ENCODE measurements at places on chromosomes 2 and 18.

- no peak for DNase-seq
Measured at GRCh38 chr2:231941673-231942072, 15.5 kb upstream of the NPPC start.

GRCh38 chr2:60634438-60634837 lies 81.0 kb upstream of the BCL11A start:
- DNase-seq = no peak

- DNase-seq = no peak
Measured at GRCh38 chr18:48785091-48785614, 165.6 kb downstream of the SMAD7 start.

DNA sequence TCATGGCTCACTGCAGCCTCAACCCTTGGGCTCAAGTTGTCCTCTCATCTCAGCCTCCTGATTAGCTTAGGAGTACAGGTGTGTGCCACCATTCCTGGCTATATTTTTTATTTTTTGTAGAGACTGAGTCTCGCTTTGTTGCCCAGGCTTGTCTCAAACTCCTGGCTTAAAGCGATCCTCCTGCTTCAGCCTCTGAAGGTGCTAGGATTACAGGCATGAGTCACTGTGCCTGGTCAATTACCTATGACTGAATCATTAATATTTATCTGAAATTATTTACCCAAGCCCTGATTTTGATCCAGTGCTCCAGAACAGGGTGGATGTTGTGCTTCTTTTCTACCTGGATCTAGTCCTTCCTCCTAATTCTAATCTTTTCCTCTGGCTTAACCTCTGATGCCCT lies 87.8 kb downstream of the MAP2 start:
- no peak for DNase-seq

DNA sequence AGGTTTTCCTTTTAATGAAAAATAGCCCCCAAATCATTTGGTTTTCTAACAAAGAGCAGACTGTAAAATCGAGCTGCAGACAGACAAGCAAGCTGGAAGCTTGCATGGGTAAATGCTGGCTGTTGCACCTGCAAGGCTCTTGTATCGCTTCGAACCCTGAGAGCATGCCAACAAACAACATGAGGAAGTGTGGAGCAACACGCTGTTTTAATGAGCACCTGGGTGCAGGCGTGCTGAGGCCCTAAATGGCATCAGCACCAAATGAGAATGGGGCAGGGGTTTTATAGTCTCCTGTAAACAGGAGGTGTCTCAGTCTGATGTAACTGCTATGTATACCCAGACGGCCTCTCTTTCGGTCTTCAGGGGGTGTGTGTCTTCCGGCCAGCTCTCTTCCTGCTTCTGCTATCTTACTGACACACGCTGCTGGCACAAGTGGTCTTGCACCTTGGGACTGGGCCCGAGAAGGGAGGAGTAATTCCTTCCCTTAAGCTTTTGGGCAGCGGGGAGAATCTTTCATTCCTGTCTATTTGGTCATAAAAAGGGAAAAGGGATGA lies 31.9 kb upstream of the CDH2 start:
- DNase-seq = no peak

GRCh38 chr18:70151614-70152013 lies 53.9 kb downstream of the RTTN start:
- DNase-seq = no peak

DNA sequence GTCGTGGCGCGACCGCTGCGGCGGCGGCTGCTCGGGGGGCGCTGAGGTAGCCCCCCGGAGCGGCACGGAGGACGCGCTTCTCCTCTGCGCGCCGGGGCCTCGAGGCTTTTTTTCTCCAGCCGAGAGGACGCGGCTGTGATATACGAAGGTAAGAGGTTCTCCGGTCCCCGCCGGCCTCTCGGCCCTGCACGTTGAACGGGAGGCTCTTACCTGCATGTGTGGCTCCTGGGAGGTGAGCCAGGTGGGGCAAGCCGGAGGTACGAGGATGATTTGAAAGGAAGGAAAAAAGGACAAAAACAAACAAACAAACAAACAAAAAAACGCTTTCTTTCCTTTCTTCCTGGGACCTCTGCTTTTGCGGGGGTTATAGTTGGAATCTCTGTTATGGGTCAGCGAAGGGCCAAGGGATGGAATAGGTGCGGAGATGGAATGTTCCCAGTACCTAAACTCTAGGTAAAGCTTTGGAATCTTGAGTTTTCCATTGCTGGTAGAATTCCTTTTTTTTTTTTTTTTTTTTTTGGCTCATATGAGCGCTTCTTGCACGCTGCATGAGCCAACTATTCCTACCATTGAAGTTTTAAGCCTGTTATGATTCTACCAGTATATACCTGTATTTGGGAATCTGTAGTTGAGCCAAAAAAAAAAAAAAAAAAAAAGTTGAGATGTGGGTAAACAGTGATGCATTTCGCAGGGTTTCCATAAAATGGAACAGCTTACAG lies 674 bp downstream of the PTPN4 start:
- DNase-seq = no peak

DNA sequence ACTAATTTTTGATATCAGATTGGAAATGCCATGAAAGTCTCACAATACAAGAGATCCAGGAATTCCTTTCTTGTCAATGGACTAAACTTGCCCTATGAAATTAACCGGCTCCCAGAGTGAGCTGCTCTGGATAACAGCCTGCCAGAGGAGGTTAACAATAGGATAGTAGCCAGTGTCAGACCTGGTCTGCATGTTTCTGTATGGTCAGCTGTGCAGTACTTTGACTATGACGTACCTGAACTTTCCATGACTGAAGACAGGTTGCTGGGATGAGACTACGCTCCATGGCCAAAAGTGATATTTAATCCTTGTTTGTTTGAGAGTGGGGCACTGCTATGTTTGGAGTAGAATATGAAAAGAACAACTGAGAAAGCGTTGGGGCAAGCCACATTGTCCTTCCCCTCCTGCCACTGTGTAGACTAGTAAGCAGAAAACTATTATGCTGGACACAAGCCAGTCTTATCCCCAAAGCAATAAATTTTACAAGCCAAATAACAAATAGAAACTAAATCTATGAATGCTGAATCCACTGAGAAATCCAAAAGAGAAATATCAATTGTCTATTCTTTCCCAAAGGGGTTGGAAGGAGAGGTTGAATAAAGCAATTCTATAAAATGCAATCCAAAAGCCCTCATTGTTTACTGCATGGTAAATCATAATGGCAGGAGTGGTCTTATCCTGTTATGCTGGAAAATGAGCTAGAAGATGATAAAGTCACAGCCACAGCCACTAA lies 115.5 kb upstream of the CYP26B1 start:
- DNase-seq = no peak

DNA sequence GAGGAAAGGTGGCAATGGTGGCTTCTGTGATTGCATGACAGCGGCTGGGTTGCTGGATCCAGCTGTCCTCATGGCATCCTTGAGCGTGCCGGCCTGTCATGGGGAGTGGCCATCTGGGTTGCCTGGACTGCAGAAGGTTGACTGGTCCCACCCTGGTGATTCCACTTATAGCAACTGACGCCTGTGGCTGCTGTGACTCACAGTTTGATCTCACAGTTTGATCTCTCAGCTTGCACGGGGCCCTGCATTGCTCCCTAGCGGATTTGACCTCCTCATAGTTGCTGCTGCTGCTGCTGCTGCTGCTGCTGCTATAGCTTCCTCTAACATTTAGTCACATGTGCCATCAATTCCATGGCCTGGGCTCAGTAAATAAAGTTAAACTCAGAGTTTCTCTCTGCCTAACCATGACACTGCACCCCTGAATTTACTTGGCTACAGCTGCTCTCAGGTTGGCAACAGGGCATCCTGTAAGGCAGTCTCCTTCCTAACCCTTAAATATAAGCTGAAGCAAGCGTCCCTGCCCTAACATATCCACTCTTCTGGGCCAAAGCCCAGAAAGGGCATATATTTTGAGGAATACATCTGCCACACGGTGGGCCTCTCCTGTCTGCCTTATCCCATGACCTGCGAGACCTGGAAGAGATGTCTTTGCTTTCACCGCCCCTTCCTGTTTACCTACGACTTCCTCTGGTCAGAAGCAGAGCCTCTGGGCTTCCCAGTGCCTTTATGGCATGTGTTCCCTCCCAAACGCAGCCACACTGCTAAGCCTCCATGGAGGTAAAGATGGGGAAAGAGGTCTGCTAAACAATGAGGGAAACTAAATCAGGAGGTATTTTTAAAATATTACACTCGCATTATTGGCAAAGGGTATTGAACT lies 37.8 kb upstream of the CCDC150 start:
- DNase-seq = peak; percentile 88

DNA sequence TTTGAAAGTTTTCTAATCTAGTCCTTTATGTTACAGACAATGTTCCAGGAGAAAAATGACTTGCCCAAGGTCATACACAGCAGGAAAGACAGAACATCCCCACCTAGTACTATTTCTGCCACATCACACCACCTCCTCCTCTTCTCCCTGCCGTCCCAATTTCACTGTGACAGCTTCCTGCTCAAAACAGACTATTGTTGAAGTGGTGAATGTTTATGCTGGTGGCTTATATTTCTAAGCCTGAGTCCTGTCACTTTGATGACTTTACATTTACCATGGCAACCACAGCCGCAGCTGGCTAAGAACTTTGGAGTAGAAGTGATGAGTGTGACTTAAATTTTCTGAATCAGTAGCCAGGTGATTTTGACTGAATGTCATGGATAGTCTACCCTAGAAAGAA lies 10.0 kb downstream of the GALNT5 start:
- no peak for DNase-seq

- DNase-seq = no peak
Measured at GRCh38 chr2:181281206-181281832, 175.9 kb upstream of the ITGA4 start.

All from endothelial cell of umbilical vein (primary cell).